ENCODE measurements at places on chromosomes 3 and 15.
A peak's percentile ranks its signal among the peaks of the same experiment; 100 is the strongest.

DNA sequence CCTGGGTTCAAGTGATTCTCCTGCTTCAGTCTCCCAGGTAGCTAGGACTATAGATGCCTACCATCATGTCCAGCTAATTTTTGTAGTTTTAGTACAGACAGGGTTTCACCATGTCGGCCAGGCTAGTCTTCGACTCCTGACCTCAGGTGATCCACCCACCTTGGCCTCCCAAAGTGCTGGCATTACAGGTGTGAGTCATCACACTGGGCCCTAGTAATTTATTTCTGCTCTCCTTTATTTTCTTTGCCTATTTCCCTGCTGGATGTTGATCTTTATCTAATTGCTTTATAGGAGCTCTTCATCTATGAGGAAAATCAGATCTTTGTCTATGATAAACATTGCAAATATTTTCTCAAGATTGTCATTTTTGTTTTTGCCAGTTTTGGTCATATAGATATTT is 31.7 kb downstream of the UQCC5 start:
- DNase-seq: no peak

- DNase-seq: peak; percentile 78
Observed at GRCh38 chr3:142647856-142648255, 51.7 kb downstream of the PLS1 start.

DNA sequence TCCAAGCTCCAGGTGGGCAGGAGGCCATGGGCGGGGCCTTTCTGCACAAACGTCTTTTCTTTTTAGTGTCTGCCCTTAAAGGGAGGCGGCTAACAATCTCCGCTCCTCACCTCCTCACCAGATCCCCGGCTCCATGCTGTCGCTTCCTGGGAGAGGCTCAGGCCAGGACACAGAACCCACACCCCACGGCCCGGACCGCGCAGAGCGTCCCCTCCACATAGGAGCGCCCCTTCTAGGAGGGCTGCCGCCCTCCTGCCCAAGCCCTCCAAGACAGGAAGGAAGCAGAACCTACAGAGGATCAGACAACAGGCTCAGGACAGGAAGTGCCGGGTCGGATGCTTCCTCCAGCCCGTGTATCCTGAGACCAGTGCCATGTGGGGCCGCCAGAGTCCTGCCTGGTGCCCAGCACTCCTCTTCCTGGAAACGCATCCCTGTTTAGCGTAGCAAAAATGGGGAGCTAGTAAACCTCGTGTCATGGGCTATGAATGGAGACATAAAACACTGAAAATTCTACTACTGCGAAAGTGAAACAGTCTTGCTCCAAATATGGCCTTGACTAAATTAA is 83.2 kb upstream of the ATP10A start:
- no peak for DNase-seq

DNA sequence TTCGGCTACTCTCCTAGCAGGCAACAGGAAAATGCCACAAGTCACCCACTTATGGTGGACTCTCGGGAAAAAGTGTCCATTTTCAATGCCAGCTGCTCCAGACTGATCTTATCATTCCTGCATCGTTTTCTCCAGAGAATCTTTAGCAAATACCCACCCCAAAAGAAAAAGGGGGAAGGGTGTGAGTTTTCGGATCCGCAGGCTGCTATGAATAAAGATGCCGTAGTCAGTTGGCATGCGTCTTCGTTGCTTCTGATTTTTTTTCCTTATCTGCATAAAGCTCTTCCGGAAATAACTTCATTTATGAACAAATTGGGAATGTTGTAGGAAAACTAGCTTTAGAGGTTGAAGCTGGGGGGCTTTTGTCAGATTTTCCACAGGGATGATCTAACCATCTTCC is 22.4 kb upstream of the VILL start:
- DNase-seq: no peak

GRCh38 chr15:94229591-94230369 is 1.6 kb upstream of the MCTP2 start:
- DNase-seq: peak; percentile 78

GRCh38 chr3:109984976-109985375 is 647.6 kb upstream of the DPPA4 start:
- DNase-seq: no peak

DNA sequence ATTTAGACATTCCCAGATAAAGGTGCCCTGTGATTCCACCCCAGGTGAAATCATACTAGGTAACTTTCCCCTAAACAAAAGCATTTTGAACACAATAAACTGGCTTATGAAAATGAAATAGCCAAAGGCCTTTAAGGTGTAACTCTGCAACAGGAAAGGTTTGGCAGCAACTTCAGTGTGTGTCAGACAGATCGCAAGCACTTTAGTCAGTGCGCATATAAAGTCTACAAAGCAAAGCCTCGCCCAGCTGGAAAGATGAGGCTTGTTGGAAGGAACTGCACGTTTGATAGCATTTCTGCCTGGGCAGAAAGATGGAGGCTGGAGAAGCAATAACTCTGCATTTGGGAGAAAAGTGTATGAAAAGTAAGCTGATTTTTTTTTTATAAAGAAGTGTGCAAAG is 57.9 kb downstream of the PRICKLE2 start:
- DNase-seq: peak; percentile 64

GRCh38 chr3:159821110-159821509 is 167.5 kb upstream of the IL12A start:
- DNase-seq: peak; percentile 94

DNA sequence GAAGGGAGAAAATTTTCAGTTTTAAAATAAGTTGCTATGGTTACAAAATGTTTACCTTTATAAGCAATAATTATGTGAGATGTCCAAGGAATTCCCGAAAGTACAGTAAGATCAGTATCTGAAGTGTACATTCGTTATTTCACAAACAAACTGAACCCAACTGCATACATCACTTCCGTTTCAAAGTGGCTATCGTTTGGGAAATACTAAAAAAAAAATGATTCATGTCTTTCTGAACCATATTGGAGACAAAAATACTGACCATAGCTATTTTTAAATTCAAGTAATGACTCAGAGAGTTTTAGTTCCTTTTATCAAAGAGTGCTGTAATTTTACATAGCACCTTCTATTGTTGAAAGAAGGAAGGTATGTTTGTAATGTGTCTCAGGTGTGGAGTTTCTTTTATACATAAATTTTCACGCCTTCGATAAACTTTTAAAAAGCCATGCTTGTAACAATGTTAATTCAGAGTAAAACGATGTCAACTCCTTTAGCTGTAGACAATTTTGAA is 8.0 kb upstream of the ANKRD28 start:
- DNase-seq: no peak

GRCh38 chr3:177680472-177680821 is 483.2 kb upstream of the TBL1XR1 start:
- DNase-seq: peak; percentile 37

DNA sequence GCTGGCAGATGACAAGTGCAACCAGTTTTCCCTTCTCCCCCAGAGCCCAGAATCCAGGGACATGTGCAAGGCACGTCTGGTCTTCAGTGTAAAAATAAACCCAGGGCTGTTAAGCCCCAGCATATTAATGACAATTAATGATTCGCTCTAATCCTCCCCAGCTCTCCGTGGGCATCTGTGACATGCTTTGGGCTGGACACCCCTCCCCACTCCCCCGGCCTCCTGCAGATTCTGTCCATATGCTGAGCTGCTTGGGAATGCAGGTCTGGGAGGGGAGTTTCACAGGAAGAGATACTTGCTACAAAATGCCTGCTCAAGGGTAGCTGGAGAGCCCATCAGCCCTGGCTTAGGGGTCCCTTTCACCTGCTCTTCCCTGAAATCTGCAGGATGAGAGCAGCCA is 43.0 kb upstream of the NTRK3 start:
- DNase-seq: no peak

- DNase-seq: no peak
Observed at GRCh38 chr3:5309171-5309570, 121.7 kb downstream of the EDEM1 start.

- no peak for DNase-seq
Observed at GRCh38 chr15:64858021-64858575, 16.4 kb downstream of the PLEKHO2 start.

DNA sequence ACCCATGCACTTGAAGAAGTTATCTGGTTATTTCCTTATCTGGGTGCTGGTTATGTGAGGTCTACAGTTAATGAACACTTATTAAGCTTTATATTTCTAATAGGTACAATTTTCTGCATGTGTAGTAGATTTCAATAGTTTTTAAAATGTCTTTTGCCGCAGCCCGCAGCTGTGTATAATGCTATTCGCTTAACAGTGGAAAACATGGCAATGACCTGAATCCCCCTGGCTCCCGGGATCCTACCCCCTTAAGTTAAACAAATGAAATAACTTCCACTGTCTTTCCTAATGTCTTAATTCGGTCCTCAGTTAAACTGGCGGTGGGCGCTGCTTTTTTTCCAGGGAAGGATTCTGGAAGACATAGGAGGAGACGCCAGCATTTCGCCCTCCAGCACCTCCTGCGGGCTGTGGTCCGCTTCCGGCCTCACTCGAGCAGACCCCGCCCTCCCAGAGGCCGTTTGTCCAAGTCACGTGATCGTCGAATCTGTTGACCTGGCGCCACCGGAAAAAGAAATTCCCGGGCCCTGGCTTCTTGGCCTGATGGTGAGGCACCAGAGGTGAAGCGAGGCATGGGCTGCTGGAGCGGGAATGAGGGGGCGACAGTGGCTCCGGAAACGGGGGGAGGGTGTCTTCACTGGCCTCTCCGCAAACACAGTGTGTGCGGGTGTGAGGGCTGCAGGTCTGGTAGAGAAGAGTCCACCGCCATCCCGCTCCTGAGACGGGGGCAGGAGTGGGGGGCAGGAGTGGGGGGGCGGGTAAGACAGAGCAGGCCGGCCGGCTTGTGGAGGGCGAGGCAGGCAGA is 45.6 kb upstream of the CSPG4 start:
- DNase-seq: peak; percentile 70

- DNase-seq: no peak
Observed at GRCh38 chr3:117349566-117349965, 640.0 kb downstream of the TUSC7 start.

DNA sequence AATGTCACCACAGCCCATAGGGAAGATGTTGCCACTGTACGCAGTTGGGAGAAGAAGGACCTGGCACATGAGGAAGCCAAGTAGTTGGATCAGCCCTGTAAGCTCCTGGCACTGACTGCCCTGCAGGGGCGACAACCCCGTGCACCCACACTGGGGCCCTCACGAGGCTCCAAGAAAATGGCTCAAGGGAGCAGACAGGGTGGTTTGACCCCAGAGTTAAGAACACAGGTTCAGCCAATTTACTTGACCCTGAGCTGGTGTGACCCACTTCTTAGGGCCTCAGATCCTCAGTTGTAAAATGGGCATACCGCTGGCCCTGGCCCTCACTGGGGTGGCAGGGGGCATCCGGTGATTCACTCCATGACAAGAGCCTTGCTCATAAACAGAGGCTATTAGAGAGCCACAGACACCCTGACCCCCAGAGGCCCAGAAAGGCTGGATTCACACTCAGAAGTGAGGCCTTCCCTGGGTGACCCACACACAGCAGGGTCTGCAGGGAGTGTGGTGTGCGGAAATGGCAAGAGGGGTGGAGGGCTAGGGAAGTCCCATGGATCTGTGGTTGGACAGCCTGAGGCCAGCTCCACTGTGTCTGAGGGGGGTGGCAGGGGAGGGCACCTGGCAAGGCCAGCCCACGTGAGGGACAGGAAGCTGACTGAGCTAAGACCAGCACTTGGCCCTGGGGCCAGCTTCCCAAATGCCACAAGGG is 1.7 kb upstream of the HHATL start:
- no peak for DNase-seq

DNA sequence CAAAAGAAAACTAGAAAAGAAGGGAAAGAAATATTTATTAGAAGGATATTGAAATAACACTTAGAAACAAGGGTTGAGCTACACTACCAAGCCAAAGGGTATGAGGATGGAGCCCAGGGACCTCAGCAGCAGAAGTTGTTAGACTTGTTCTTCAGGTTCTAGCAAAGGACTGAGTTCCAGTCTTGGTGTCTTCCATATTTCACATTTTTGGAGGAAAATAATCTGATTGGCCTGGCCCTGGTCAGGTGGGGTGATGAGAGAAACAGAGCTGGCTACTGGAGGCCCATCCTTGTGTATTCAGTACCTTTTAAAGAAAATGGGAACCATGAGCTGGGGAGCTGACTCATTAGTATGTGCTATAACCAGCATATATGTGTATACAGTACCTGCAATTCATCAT is 28.2 kb downstream of the PPP4R2 start:
- DNase-seq: peak; percentile 39

DNA sequence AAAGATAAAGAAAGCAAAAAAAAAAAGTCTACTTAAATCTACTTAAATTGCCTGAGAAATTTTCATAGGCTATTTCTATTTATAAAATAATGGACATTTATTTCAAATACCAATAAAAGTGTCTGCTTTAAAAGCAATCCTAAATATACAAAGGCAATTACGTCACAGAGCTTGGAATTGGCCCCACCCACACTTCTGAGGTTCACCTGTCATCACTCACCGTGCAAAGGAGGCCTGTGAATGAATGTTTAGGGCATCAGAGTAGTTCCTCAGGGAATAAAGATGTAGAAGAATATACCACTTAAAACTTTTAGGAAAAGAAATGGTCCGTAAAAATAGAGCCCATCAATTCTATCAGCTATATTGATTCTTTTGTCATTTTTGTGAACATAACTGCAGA is 621.8 kb downstream of the ROBO1 start:
- no peak for DNase-seq

DNA sequence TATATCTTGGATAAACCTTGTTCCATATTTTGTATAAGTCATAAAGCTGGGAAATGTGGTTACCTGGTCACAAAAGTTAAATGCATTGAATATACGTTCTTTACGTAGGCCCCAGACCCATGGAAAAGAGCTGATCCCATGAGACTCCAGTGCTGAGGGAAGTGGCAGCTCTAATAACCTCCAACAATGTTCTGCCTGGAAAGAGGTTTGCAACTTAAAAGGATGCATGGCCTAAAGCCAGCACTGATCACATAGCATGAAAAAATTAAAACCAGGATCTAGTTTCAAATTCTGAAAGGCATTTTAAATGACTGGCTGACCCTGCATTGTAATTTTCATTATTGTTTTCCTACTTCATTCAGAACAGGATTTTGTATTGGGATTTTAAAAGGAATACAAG is 27.9 kb upstream of the STRIT1 start:
- no peak for DNase-seq

DNA sequence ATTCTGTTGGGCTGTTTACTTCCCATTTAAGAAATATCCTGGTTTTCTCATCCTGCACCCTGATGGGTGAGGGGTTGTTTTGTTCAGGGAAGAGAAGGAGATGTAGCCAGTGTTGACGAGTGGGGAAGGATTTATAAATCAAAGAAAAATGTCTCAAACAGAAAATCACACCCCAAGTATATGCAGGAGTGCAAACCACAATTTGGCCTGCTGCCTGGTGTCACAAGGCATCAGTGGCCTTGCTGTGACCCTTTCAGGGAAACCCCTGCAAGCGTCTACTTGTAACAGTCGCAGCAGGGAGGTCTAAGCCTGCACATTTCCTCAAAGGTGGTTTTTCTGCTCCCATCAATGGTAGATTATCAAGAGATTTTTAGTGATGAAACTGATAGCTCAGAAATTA is 132.6 kb upstream of the LRRN1 start:
- DNase-seq: no peak

- DNase-seq: no peak
Observed at GRCh38 chr3:69129531-69129930, 7.1 kb upstream of the LMOD3 start.

DNA sequence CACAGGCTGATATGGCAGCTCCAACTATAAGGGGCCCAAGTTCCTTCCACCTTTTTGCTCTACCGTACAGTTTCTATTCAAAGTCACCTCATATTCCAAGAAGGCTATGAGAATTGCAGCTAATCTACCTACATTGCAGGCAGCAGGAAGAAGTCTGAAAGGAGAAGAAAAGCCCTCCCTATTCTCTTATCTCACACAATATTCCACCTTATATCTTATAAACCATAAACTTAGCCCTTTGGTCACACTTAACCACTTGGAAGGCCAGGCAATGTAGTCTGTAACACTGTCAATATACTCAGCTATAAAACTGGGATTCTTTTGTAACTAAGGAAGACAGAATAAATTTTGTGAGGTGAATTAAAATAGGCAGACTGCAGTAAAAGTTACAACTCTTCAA is 54.9 kb downstream of the TBC1D5 start:
- no peak for DNase-seq

Measured in mammary epithelial cell (primary cell).